Stimulated activated CD4-positive, alpha-beta T cell treated with anti-CD3 and anti-CD28 coated beads, Interleukin-4, amount 100 ng/mL, for 1 hour (primary cell): ENCODE measurements at places on chromosomes 11 and 22.

- no peak for DNase-seq
Observed at GRCh38 chr22:43520632-43521039, 108.8 kb downstream of the MPPED1 start.

- DNase-seq = peak; percentile 51
Observed at GRCh38 chr11:64859542-64860414, 15.3 kb upstream of the CDC42BPG start.

- no peak for DNase-seq
Observed at GRCh38 chr22:30873661-30874060, 94.9 kb downstream of the MORC2 start.

- no peak for DNase-seq
Observed at GRCh38 chr11:128116885-128117284, 470.5 kb downstream of the ETS1 start.

DNA sequence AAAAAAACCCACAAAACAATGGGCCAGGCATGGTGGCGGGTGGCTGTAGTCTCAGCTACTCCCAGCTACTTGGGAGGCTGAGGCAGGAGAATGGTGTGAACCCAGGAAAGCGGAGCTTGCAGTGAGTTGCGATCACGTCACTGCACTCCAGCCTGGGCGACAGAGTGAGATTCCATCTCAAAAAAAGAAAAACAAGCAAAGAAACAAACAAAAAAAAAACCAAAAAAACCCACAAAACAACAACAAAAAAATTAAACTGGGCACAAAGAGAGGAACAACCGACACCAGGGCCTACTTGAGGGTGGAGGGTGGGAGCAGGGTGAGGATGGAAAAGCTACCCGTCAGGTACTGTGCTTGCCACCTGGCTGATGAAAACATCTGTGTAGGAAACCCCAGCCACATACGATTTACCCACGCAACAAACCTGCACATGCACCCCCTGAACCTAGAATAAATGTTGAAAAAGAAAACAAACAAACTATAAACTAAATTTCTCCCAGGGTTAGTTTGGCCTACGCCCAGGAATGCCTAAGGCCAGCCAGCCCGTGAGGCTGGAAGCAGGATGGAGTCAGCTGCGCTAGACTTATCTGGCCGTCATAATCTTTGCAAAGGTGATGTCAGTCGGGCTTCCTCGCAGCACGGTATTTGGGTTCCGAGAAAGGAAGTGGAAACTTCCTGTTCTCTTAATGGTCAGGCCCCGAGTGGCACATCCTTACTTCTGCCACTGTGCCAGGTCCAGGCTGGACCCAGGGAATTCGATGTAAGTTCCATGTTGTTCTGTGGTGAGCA is 21.9 kb upstream of the CYB5R3 start:
- no peak for DNase-seq

DNA sequence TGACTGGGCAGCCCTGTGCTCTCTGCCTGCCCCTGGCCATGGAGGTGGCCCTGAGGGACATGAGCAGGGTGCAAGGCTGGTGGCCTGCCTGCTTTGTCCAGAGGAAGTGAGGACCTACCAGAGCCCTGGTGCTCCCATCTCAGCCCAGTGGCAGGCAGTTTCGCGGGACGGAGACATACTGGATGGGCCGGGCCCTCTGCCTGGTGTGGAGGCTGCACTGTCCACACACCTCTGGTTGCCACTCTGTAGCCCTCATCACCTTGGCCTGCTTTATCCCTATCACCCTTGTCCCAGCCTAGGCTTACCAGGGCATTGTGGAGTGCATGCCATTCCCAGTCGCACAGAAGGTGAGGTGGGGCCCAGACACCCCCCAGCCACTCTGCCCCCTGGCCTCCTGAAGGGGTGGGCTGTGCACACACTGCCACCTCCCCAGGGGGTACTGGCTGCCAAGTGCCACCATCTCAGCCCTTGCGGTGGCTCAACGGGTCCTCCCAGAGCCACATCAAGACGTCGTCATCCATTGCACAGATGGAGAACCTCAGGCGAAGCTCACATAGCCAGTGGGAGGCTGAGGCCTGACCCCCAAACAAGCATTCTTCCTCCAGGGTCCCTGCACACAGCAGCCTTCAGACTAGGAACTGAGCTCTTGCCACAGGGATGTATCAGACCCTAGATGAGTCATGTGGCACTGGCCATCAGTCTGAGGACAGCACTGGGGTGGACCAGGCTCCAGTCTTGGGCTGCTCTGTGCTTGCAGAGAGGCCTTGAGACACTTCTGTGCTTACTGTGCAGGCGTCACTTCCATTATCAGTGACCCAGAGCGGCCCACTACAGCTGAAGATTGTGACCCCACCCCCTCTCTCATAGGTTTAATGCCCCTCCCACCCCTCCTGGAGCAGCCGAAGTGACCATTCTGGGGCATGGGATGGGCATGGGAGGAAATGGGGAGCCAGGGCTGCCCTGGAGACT is 176.1 kb downstream of the IGLL1 start:
- DNase-seq = no peak

DNA sequence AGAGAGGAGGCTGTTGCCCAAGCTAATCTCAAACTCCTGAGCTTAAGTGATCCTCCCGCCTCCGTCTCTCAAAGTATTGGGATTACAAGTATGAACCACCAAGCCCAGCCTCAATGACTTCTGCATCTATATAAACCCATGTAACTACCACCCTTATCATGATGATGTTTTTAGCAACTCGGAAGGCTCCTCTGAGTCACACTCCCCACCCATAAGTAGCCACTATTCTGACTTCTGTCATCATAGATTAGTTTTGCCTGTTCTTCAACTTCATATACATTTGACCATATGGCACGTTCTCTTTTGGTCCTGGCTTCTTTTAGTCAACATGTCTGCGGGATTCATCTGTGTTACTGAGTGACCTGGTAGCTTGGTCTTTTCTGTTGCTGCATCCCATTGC is 6.4 kb upstream of the FOSL1 start:
- no peak for DNase-seq

GRCh38 chr11:112508750-112509149 is 248.1 kb upstream of the PLET1 start:
- DNase-seq = no peak

- no peak for DNase-seq
Observed at GRCh38 chr22:42353883-42354727, 78.1 kb downstream of the NFAM1 start.

- DNase-seq = no peak
Observed at GRCh38 chr11:89490981-89491690, at the start of gene NOX4. NOX4 (minus strand) TSS chr11:89491375; CDS start chr11:89491246, 129 bp downstream.

GRCh38 chr22:47304854-47305253 is 542.4 kb downstream of the TBC1D22A start:
- DNase-seq = no peak
